GM03348 (cell line): ENCODE measurements at places on chromosomes 2 and 18.

GRCh38 chr2:181320638-181321037 is 136.5 kb upstream of the ITGA4 start:
- DNase-seq, result no peak

DNA sequence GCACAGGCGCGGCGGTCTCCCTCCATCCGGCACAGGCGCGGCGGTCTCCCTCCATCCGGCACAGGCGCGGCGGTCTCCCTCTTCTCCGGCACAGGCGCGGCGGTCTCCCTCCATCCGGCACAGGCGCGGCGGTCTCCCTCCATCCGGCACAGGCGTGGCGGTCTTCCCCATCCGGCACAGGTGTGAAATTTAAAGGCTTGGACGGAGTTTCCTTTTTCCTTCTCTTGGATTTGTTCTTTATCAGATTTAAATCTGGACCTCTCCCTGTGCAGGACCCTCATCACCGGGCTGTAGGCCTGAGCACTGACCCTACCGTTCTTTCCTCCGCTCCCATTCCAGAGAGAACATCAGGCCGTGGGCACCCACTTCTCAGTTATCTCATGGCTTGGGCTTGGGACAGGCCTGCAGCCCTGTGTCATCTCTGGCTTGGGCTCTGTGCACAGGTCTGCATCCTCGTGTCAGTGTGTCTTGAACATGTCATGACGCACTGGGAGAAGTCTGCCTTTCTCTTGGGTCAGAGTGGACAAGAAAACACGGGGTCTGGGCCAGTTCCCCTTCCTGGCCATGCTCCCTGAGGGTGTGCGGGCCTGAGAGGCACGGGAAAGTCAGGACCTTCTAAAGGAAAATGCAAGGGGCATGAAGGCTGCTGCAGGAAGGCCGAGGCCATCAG is 53.9 kb upstream of the PXDN start:
- no peak for DNase-seq

DNA sequence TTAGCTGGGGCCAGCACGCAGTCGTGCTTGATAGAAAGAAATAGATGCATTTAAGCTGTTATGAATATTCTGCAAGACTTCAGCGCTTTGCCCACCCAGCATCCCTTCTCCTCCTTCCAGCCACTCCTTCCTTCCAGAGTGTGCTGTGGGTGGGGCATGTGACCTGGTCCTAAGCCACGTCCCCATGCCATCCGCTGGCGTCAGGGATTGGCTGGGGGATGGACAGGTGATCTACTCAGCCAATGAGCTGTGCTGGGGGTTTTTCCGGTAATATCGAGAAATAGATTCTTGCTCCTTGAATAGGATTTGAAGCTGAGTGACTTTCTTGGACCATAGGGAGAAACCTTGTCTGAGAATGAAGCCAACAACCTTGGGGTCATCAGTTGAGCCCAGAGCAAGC is 4.8 kb upstream of the ZAP70 start:
- no peak for DNase-seq

GRCh38 chr18:13067124-13067523 is 76.0 kb downstream of the CEP192 start:
- no peak for DNase-seq

- peak; percentile 72 for DNase-seq
These were observed 65.1 kb downstream of the MRPS9 start for GRCh38 chr2:105102963-105103421.

DNA sequence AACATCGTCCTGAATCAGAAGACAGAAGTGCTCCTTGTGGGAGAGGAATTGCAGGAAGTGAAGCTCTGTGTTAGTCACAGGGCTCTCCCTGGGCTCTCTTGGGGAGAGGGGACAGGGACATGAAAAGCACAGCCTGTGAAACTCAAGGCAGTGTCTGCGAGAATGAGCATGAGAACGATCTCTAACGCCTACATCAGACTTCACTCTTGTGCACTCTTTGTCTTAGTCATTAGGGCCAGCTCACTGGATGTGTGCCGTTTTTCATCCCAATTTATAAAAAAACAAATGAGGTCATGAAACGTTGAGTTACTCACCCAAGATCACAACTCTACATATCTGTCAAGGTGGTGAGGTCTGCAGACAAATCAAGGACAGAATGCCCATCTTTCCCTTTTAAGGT is 27.0 kb upstream of the TWIST2 start:
- peak; percentile 59 for DNase-seq

GRCh38 chr2:167293943-167294775 is 405.9 kb downstream of the XIRP2 start:
- DNase-seq, result peak; percentile 21

- DNase-seq, result no peak
These were observed 99.2 kb downstream of the SLC8A1 start for GRCh38 chr2:40352703-40353099.

- DNase-seq, result peak; percentile 62
These were observed 26.5 kb downstream of the CRYGD start for GRCh38 chr2:208097801-208098200.

- DNase-seq, result no peak
These were observed 70.7 kb downstream of the RBM43 start for GRCh38 chr2:151191001-151191400.

DNA sequence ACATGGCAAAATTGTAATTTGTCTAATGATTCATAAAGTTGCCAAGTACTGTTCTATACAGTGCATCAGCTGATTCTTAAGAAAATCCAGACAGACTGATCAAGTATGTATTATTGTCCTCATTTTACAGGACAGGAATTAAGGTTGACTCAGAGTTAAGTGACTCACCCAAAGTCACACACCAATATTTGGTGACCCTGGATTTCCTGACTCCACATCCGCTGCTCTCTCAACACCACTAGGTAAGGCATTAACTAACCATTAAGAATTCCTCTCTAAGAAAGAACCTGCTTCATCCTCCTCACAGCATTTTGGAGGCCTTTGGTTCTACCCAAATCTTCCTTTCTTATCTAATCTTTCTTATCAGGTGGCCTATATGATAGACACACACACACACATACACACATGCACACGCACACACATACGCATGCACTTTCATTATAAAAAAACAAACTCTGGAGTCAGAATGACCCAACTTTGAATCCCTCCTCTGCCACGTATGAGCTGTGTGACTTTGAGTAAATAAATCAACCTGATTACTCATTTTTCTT is 150.8 kb downstream of the ANKRD44 start:
- peak; percentile 23 for DNase-seq

DNA sequence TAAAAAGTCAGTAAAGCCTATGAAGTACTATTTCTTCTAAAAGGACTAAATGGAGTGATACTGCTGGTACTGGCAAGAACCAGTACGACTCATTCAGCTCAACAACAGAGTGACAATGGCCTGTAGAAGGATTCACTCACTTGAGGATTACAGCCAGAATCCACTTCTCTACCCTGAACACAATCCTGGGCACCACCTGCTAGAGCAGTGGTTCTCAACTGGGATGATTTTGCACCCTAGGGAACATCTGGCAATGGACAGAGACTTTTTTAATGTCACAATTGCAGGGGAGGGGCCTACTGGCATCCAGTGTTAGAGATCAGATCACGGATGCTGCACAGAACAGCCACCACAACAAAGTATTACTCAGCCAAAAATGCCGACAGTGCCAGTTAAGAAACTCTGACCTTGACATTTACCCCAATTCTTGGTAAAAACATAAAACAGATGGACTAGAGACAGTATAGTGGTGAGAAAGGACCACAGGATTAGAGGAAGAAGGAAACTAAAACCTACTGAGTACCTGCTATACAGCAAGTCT is 5.0 kb downstream of the SPIRE1 start:
- peak; percentile 61 for DNase-seq

- no peak for DNase-seq
These were observed 636.1 kb upstream of the SLC8A1 start for GRCh38 chr2:41087946-41088345.

GRCh38 chr2:237594514-237594871 is 4.0 kb upstream of the RAB17 start:
- DNase-seq, result no peak

GRCh38 chr2:45055162-45055605 is 45.9 kb upstream of the SIX2 start:
- DNase-seq, result peak; percentile 16

DNA sequence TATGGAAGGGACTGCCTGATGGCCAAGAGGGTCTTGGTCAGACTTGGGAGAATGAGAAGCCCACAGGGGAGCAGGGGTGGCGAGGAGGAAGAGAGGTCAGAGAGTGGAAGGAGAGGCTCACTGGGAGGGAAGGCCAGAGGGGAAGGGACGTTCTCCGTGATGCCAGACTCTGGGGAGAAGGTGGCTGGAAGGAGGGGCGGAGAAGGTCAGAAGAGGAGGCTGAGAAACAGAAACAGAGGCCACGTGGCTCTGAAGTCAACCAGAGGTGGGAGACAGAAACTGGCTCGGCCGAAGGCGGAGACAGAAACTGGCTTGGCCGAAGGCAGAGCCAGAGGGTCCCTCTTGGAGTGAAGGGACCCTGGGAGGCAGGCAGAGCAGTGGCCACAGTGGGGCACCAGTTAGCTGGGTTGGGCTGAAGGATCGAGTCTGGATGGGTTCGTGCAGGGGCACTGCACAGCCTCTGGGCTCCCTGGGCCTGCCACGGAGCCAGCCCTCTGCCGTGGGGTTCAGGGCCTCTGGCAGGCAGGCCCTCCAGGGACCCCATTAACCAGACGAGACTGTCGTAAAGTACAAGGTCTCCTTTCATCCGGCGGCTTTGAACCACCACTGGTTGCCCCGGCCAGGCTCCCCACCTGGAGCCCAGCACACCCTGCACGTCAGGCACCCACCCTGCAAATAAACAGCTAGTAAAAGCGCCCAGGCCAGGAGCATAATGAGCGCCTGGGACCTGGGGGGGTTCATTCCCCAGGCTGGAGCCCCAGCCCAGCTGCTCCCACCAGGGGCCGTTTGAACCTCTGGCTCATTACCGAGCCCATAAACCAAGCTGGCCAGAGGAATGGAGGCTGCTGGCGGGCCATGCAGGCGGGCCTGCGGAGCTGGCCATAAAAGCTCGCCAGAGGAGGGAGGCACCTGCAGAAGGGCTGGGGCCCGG is 218.8 kb downstream of the DYSF start:
- no peak for DNase-seq

DNA sequence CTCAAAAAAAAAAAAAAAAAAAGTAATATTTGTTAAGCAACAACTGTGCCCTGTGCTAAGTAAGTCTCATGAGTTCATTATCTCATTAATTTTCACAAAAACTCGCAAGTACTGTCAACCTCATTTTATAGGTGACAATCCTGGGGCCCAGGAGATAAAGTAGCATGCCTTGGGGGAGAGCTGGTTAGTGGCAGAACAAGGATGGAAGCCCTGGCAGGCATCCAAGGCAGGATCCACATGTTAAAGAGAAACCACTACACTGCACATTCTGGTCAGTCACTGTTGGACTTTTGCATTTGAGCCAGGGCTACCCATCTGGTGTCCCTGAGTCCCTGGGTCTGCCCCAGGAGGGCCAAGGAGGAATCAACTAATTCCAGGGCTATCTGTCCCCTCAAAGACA is 54.6 kb downstream of the ZFP36L2 start:
- DNase-seq, result peak; percentile 50

DNA sequence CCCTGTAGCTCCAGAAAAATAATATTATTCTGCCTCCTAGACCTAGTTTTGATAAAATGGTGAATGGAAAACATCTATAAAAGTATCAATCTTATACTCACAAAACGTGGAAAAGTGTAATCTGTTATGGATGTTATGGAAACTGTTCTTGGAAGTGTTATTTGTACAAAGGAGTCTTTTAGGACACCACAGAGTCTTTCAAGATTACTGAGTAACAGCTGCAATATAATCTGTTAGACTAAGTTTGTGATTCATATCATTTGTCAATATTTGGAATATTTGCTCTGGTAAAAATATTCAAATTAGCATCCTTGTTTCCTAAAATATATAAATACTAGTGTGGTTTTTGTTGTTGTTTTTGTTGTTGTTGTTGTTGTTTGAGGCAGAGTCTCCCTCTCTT is 87.9 kb downstream of the RAD51AP2 start:
- no peak for DNase-seq

GRCh38 chr2:178359192-178359912 is 91.6 kb downstream of the PRKRA start:
- DNase-seq, result no peak

- no peak for DNase-seq
These were observed 150.9 kb downstream of the SMAD7 start for GRCh38 chr18:48799724-48800315.

DNA sequence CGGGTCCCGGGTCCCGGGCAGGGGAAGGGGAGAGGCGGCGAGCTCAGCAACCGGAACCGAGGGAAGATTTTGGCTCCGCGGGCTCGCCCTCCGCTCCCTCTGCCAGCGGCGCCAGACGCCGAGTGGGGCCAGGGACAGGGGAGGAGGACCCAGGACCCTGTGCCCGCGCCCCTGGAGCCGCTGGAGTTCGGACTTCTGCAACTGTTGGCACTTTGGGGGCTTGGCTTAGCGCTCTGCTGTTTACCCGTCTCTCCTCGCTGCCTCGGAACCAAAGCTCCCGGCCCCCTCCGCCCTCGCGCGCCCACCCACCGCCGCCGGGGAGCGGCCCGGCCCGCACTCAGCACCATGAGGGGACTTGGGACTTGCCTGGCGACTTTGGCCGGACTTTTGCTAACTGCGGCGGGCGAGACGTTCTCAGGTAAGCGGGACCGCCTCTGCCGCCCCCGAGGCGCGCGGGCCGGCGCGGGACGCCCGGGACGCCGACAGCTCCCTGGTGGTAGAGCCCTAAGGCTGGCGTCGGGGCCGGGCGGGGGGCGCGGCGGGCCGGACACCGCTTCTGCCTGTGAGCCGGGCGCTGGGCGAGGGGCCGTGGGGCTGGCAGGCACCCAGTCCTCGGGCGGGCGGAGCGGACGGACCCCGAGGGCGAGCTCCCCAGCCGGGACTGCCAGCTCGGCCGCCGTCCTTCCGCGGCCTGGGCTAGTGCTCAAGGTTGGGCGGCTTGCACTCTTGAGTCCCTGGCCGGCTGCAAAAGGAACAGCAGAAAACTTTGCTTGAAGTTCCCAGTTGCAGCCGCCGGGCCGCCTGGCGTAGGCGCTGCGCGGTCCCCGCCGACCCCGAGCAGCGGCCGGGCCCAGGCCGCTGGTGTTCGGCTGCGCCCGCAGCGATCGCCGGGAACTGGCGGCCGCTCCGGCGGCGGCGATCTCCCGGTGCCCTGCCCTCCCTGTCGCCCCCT is 634 bp downstream of the PTPRM start:
- DNase-seq, result peak; percentile 75

DNA sequence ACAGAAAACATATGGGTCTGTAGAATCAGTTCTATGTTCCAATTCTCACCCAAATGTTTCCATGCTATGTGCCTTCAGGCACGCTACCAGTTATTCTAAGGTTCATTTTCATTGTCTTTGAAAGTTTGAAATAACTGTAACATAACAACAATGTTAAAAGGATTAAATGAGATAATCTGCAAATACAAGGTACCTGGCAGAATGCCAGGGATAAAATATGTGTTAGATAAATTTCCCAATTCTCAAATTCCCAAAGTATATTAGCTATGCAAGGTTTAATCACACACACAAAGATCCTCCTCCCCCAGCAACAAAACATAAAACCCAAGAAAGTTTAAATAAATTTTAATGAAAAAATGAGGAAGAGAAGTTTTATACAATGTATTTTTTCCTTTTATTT is 261.2 kb downstream of the LRP1B start:
- DNase-seq, result no peak

GRCh38 chr2:33275689-33276444 is 200.6 kb upstream of the RASGRP3 start:
- peak; percentile 35 for DNase-seq

GRCh38 chr2:48998449-48998848 is 155.9 kb downstream of the FSHR start:
- DNase-seq, result no peak

GRCh38 chr2:176804392-176804791 is 408.2 kb upstream of the HNRNPA3 start:
- DNase-seq, result no peak
